Right forelimb (tissue), 1 donor: ENCODE measurements at places on chromosomes 11 and 22.

DNA sequence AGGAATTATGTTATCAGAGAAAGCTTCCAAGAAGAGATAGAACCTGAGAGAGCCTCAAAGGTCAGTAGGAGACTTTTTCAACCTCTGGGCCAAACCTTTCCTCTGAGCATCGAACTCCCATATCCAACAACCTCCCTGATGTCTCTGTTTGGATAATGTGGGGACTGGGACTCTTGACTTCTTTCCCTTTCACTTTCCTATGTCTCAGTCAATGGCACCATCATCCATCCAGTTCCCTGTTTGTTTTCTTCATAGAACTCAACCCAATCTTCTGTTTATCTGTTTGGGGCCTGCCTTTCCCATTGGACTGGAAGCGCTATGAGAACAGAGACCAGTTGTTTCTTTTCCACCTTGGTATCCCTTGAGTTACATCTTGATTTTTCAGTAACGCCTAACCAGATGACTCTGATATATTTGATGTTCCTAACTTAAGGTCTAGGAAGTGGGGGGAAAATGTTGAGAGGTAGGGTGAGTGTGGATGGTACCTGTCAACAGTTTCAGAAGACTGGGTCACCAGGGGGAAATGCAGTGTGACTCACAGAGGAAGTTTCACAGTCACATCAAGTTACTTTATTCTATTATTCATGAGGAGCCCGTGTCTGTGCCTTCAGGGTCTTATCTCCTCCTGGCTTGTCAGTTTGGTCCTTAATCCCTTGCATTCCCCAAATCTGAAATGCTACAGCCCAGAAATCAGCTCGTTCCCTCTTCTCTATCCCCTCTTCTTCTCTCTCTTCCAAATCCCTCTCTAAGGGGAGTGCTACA lies 4.5 kb upstream of the KCNE3 start:
- peak; percentile 7 for DNase-seq

DNA sequence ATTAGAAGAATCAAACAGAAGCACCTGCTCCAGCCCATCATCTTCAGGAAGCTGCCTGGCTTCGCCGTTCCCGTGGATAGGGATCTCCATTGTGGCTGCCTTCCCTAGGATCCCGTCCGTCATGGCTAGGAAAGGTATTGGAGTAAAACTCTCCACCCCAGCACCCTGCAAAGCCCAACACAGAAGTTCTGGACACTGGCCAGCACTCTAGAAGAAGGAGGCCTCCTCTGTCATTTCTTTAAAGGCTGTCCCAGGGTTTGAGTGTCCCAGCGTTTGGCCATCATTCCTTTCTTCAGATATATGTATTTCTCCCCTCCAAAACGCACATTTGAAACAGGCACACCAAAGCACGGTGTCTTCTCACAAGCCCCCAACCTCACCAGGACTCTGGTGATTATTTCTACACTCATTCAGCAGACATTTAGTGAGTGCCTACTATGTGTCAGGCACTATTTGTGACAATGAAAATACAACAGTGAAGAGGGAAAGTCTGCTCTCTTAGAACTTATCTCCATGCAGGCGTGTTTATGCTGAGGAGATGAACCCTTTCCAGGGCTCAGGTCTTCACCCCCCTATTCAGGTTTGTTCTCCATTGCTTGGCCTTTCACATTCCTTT lies 724 bp downstream of the ARFIP2 start:
- DNase-seq, result no peak

DNA sequence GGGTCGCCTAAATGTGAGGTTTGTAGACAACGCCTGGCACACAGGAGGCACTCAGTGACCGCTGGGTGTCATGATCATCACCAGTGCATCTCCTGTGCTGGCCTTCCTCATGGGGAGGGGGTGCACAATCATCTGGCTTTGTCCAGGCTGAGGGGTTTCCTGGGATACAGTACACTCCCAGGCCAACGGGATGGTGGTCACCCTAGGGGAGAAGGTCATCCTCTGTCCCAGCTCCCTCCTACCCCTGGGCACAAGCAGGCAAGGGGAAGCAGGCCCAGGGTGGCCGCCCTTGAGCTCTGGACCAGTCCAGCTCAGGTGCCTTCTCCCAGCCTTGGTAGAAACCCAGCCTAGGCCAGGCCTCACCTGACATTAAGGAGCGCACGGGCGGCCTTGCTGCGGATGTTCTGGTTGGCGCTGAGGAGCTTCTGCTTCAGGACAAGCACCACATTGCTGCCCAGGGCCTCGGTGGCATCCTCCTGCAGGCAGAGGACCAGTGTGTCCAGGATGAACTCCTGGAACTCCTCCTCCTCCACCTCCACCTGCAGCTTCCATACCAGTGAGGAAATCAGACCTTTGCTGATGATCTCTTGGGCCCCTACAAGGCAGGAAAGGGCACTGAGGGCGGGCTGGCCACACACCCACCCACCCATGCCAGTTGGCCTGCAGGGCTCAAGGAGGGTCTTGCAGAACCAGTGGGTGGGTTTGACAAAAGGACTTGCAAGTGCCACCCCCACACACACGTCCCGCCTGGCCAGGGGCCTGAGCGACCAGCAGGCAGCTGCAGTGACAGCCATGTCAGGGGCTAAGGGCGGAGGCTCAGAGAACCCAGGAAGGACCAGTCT lies 6.6 kb upstream of the GNAZ start:
- DNase-seq, result peak; percentile 37

GRCh38 chr11:61119055-61119454 lies 16.8 kb downstream of the CD5 start:
- no peak for DNase-seq

GRCh38 chr11:47149782-47150181 lies 26.9 kb downstream of the ARFGAP2 start:
- no peak for DNase-seq

DNA sequence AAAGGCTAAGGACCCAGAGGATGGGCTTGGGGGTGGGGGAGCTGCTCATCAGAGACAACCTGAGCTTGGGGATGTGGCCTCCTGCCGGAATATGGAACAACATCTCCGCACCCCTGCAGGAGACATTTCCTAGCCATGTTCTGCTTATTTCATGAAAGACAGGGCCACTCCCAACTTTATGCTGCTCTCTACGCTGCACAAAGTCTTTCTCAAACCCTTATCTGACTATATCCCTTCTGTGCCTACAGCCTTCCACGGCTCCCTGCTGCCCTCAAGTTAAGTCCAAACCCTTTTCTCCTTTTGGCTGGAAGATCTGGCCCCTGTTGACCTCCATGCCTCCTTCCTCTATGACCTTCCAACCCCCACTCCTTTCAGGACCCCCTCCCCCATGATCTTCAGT lies 562.0 kb downstream of the MN1 start:
- DNase-seq, result no peak

GRCh38 chr11:123544631-123545375 lies 109.6 kb downstream of the SCN3B start:
- DNase-seq, result no peak

- no peak for DNase-seq
These were observed 26.3 kb downstream of the SLC1A2 start for GRCh38 chr11:35393098-35393497.

DNA sequence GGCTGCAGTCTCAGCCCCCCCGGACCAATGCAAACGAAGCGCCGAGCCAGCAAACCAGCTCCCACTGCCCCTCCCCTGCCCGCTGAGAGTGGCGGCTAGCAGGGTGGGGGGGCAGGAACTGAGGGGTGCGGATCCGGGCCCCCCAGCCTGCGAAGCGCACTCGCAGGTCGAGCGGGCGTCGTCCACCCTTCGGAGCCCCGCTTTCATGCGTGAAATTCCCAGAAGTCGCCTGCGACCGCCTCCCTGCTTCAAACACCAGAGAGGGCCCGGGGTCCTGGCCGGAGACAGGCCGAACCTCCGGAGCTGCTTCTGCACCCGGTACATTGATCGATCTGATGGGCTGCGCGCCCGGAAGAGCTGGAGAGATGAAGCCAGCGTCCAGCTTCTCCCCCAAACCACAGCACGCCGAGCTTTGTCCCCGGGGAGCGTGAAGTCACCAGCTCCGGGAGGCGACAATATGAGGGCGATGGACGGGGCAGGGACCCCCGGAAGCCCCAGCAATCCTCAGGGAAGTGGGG lies 646 bp upstream of the PATZ1 start:
- DNase-seq, result peak; percentile 83

DNA sequence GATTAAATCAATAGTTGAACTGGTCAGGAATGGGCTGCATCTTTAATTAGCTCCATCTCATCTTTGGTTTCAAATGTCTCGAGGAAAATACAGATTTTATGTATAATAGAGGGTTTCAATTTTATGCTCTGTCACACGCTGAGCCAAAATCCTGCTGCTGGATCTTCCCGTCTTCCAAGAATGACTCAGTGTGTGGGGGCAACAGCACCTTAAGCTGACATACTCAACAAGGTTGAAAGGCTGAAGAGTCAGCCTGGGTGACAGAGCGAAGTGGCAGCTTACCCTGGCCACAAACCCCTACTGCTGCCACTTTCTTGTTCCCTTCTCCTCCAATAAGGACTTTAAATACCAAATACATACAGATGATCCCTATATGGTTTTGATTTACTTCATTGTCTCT lies 9.0 kb upstream of the PCF11 start:
- DNase-seq, result no peak

- peak; percentile 33 for DNase-seq
These were observed 30.3 kb downstream of the DKK3 start for GRCh38 chr11:11978098-11978637.

- no peak for DNase-seq
These were observed 104.7 kb upstream of the CARD18 start for GRCh38 chr11:105244160-105244825.
